ENCODE measurements at places on chromosomes 16 and 17.

GRCh38 chr16:4837733-4838501, 9.2 kb downstream of the GLYR1 start:
- no peak for DNase-seq

- peak; percentile 50 for DNase-seq
Measured at GRCh38 chr17:46063241-46063640, 64.2 kb downstream of the STH start.

- no peak for DNase-seq
Measured at GRCh38 chr17:79188048-79188447, 113.4 kb downstream of the ENGASE start.

DNA sequence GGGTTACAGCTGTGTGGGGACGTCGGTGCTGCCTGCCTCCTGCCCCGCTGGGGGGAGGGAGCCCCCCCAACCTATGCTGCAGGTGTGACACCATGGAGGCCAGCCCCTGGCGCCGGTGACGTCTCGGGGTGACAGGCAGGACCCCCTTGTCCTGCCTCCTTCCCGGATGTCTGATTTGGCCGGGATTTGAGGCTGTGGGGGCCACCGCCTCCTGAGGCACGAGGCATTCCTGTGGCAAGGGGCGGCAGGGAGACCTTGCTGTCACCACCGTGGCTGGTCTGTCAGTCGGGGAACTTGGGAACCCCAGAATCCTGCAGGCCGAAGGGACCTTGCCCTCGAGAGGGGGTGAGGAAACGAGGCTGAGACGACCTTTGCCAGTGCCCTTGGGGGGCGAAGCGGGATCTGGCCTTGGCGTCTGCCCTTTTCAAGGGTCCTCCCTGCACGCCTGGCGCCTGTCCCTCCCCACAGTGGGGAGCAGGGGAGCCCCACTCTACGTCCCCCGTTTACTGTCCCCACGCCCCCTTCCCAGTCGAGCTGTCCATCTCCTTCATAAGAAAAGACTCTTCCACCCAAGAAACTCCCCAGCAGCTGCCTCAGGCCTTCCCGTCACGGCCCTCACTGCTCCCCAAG, 74.4 kb downstream of the METRNL start:
- no peak for DNase-seq

DNA sequence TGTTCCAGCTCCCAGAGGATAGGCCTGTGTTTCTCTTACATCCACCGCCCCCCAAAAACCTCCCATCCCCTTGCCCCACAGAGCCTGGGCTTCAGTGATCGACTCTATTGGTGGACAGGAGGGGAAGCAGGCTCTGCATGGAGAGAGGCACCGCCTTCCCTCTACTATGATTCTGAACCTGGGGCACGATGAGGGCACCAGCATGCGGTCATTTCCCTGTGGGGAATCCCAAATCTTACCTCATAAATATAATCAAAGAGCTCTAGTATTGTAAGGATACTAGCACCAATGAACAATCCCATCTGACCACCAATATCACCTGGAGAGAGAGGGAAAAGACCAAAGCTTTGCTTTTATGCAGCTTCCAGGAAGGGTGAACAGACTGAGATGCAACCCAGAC, 25.7 kb downstream of the SPACA3 start:
- DNase-seq, result no peak

- no peak for DNase-seq
Measured at GRCh38 chr16:79776243-79776847, 175.8 kb upstream of the MAF start.

GRCh38 chr17:62818526-62818925, 10.4 kb upstream of the MARCHF10 start:
- DNase-seq, result no peak

DNA sequence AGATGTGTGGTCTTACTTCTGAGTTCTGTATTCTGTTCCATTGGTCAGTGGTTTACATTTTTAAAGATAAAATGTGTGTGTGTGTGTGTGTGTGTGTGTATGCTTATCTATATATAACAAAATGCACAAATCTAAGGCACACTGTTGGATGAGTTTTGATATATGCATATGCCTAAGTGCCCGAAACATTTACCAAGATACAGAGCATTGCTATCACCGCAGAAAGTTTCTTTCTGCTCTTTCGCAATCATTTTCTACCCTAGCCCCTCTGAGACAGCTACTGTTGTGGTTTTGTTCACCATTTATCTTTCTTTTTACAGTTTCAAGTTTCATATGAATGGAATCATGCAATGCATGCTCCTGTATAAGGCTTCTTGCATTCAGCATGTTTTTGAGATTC, 97.0 kb downstream of the MRTFB start:
- DNase-seq, result no peak

- no peak for DNase-seq
Measured at GRCh38 chr17:79581324-79581932, 29.4 kb downstream of the RBFOX3 start.

DNA sequence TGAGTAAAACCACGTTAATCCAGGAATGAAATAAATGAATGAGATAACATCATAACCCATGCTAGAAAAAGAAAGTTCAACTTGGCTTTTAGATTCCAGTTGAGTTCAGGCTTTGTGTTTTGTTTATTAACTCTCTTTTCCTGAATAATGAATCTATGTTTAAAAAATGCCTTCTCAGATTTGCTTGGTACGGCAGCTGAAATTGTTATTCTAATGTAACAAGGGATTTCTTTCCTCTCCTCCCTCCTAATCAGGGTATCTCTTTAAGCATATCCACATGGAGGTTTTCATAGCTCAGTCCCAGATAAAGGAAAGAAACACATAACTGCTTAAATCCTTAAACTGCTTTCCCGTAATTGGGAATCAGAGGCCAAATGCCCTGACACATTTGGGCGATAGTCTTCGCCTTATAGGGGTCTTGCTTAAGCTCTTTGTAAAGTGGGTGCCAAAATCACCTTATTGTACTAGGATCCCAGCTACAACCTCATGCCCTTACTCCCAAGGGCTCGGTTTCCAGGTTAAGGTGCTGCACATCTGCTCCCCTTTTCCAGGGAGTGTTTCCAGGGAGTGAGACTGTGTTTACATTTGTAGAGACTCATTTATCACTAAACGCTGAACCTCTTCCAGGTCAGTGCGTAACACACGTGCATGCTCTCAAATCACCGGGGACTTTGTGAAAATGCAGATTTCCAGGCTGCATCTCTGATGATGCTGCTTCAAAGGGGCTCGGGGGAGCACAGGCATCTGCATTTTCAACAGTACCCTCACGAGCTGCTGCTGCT, 142.8 kb upstream of the FOXF1 start:
- no peak for DNase-seq

DNA sequence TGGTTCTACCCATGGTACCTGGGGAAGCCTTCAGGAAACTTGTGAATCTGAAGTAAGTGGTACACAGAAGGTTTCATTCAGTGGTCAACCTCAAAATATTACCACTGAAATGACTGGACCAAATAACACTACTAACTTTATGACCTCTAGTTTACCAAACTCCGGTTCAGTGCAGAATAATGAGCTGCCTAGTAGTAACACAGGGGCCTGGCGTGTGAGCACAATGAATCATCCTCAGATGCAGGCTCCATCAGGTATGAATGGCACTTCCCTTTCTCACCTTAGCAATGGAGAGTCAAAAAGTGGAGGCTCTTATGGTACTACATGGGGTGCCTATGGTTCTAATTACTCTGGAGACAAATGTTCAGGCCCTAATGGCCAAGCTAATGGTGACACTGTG, 55.9 kb upstream of the SLC5A11 start:
- no peak for DNase-seq

- no peak for DNase-seq
Measured at GRCh38 chr16:74760007-74760767, 14.4 kb downstream of the FA2H start.
